Fibroblast of skin of scalp (primary cell): ENCODE measurements at places on chromosomes 12 and 14.

DNA sequence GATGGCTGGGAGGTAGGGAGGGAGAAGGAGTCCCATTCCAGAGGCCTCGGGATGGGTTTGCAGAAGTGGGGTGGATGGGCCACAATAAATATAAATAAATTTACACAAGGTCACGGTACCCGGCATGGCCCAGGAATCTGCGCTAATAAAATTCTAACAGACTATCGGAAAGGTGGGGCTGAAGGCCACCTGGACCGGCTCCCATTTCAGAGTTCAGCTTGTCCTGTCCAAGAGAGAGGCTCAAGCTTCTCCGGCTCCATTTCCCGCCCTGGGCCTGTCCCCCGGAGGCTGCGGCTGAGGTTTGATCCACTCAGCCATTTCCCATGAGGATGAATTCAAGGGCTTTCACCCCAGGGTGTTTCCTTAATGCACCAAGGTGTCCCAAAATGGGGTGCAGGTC is 30.2 kb downstream of the FOXN4 start:
- DNase-seq = no peak

GRCh38 chr14:55410876-55411275 is 754 bp downstream of the ATG14 start:
- no peak for DNase-seq

GRCh38 chr12:45324391-45324790 is 108.5 kb downstream of the ANO6 start:
- DNase-seq = peak; percentile 17

DNA sequence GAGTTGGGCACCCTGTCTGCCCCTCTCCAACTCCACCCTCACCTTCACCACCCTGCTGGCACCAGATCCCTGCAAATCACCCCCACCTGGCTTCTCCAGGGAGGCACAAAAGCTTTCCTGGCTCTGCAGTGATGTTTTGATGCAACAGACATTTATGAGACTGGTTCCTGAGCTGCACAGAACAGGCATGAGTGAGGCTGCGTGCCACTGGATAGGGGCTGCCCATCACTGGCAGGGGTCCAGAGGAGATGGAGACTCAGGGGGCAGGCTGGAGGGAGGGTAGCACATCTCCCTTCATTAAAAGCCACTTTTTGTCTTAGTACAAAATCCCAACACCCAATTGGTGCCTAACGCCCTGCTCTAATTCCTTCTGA is 17.3 kb upstream of the ZDHHC22 start:
- DNase-seq = no peak

- no peak for DNase-seq
Observed at GRCh38 chr14:79665556-79665955, 545.7 kb downstream of the DIO2 start.

DNA sequence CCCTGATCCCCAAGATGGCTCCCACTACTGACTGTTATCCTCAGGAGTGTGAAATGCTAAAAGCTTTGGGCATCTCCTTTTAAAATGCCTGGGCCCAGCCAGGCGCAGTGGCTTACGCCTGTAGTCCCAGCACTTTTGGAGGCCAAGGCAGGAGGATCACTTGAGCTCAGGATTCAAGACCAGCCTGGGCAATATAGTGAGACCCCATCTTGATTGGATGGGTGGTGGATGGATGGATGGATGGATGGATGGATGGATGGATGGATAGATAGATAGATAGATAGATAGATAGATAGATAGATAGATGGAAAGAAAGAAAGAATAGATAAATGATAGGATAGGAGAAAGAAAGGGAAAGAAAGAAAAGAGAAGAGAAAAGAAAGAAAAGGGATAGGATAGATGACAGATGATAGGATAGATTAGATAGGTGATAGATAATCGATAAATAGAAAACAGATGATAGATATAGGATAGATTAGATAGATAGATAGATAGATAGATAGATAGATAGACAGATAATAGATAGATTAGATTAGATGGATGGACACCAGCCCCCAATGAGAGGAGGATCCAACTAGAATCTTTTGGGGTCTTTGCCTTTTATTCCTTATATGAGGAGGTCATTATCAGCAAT is 9.5 kb downstream of the P2RX4 start:
- no peak for DNase-seq

DNA sequence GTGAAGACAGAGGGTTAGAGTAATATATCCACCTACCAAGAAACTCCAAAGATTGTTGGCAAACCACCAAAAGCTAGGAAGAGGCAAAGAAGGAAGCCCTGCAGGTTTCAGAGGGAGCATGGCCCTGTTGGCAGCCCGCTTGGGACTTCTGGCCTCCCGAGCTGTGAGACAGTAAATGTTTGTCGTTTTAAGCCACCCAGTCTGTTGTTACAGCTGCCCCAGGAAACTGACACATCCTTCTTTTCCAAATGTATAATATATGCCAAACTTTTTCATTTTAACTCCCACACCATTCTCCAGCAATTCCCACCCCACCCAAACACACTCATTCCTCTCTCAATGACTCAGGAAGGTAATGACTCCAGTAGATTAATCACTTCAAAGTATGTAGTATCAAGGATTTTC is 74.0 kb downstream of the RPS29 start:
- DNase-seq = peak; percentile 51

DNA sequence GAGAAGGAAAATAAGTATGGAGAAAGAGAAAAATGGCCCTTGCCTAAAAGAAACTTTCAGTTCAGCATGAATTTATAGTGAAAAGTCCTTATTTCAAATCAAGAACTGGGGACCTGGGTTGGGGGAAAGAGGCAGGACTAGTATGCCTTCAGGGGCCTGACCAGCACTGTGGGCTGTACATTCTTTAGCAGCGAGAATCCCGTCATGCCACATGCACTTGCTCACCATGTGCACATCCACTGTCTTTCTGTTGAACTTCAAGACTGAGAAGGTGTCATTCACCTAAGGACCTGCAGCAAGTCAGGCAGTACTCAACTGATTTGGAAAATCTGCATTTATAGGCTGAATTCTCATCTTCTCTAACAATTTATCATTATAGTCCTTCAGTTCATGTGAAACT is 50.2 kb downstream of the RAB35 start:
- DNase-seq = no peak

GRCh38 chr14:90513161-90514014 is 116.6 kb downstream of the CALM1 start:
- DNase-seq = no peak

GRCh38 chr14:69518289-69519101 is 34.0 kb downstream of the PLEKHD1 start:
- peak; percentile 13 for DNase-seq

DNA sequence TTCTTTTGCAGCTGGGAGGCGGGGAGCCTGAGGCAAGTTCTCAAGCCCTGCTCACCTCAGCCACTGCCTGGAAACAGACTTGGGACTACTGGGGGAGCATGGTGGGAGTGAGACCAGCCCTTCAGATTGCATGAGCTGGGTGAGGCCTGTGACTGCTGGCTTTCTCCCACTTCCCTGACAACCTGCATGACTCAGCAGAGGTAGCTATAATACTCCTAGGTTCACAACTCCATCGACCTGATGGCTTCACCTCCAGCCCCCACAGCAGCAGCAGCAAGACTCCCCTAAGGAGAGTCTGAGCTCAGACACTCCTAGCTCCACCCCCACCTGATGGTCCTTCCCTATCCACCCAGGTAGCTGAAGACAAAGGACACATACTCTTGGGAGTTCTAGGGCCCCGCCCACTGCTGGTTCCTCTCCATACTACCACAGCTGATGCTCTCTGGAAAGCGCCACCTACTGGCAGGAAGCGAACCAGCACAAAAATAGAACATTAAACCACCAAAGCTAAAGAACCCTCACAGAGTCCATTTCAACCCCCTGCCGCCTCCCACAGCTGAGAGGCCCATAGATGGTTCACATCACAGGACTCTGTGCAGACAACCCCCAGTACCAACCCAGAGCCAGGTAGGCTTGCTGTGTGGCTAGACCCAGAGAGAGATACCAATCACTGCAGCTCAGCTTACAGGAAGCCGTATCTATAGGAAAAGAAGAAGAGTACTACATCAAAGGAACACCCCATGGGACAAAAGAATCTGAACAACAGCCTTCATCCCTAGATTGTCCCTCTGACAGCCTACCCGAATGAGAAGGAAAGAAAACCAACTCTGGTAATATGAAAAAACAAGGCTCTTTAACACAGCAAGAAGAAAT is 68.7 kb downstream of the RPAP3 start:
- DNase-seq = peak; percentile 15

DNA sequence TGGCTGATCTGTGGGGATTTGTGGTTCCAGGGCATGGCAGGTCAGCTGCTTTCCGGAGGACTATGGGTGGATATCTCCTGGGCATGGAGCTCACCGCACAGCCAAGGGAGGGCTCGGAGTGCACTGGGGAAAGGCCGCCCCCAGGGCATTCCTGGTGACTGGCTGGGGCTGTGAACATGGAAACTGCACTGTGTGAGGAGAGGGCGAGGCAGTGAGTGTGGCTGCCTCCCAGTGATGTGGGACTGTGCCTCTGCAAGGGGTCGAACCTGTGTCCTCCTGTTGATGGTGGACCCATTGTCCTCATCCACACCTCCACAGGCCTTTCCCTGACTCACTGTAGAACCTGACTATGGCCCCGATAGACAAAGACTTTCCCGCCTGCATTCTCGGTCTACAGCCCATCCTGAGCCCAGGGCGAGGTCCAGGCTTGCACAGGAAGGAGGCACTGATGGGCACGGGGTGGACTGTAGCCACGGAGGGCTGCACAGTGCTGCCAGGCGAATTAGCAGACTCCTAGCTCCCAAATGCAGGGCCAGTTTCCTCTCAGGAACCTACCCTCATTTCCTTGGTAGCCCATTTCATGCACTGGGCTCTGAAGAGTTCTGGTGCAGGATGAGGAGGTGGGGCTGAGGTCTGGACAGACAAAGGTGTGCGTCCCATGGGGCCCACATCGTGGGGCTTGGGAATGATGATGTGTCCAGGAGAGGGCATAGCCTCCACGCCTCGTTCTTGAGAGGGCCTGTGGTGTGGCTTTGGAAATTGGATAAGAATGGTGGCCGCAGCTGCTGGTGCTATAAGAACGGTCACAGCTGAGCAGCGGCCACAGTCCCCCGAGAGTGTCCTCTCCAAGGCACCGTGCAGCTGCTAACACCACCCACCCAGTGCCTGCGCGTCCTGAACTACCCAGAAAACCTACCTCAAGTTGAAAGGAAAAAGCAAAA is 415.1 kb downstream of the TMEM121 start:
- DNase-seq = no peak

- DNase-seq = no peak
Observed at GRCh38 chr12:127044836-127045235, 1222.1 kb upstream of the TMEM132C start.

DNA sequence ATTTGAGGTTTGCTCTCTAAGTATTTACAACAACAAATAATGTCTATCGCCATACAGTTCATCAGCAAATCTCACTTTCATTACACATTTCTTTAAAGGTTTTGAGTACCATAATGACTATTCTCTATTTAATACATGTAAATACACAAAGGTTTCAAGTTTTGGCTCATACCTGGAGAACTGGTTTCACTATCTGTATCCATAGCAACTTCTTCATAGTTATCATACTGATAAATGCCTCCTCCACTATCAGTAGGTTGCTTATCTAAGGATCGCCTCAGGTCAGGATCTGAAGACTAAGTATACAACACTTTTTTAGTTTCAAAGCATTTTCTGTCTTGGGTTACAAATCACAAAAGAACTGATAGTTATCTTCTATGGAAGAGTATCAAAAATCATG is 21.4 kb downstream of the ZFC3H1 start:
- no peak for DNase-seq

- no peak for DNase-seq
Observed at GRCh38 chr14:68888883-68889282, 90.2 kb downstream of the ACTN1 start.

- no peak for DNase-seq
Observed at GRCh38 chr12:49046129-49046895, 14.3 kb downstream of the KMT2D start.

DNA sequence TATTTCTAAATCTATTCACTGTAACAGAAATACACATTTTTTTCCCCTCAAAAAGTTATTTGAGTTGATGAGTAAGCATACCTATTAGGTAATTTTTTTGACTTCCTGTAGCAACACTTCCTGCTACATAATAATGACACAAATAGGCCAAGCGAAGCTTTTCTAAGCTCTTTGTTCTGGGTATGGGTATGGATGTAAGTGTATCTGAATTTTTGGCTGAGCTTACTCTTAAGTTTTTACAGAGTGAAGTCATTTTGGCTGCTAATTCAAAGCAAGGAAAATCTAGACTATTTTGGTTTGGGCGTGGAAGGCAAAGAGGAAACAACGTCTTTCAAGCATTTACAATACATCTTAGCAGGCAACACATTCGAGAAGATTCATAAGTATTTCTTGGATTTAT is 1206.0 kb upstream of the FLRT2 start:
- peak; percentile 19 for DNase-seq

DNA sequence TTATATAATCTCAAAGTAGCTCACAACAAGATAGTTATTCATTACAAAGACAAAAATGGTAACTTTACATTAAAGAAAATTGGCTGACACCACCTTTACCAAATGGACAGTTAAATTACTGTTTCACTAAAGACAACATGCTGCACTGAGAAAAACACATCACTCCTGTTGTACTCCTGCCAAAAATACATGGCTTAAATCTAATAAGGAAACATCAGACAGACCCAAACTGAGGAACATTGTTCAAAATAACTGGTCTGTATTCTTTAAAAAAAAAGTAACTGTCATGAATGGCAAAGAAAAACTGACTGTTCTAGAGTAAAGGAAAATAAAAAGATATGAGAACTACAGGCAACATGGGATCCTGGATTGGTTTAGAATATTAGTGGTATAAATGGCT is 151.3 kb upstream of the DCN start:
- no peak for DNase-seq

DNA sequence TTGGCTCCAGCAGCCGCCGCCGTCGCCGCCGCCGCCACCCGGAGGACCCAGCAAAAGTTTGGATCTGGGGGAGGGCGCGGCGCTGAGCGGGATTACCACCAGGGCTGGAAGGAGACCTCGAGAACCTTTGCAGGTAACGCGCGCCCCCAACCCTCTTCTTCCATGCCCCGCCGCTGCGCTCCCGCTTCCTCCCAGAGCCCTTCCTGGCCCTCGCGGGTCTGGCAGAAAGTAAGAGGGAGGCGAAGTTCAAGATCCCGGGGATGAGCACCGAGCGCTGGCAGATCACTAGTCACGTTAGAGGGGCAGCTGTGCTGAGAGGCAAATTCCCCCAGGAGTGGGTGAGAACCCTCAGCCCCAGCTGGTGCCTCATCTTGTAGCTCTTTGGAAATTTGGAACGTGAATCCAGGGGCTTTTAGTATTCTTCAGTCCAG is 3.9 kb downstream of the FLRT2 start:
- peak; percentile 31 for DNase-seq

- DNase-seq = no peak
Observed at GRCh38 chr14:92973261-92973797, 50.4 kb downstream of the CHGA start.

GRCh38 chr14:69405762-69406161 is 7.3 kb downstream of the SLC39A9 start:
- DNase-seq = no peak

GRCh38 chr14:62117010-62117750 is 355.0 kb downstream of the SNAPC1 start:
- peak; percentile 70 for DNase-seq

- DNase-seq = no peak
Observed at GRCh38 chr14:63982629-63983028, 129.8 kb downstream of the SYNE2 start.
